ENCODE measurements at places on chromosomes 16 and 17.

GRCh38 chr17:81884968-81885367 lies 6.4 kb downstream of the ALYREF start:
- DNase-seq = no peak

- DNase-seq = peak; percentile 84
Measured at GRCh38 chr17:48618256-48618896, 3.3 kb upstream of the HOXB8 start.

DNA sequence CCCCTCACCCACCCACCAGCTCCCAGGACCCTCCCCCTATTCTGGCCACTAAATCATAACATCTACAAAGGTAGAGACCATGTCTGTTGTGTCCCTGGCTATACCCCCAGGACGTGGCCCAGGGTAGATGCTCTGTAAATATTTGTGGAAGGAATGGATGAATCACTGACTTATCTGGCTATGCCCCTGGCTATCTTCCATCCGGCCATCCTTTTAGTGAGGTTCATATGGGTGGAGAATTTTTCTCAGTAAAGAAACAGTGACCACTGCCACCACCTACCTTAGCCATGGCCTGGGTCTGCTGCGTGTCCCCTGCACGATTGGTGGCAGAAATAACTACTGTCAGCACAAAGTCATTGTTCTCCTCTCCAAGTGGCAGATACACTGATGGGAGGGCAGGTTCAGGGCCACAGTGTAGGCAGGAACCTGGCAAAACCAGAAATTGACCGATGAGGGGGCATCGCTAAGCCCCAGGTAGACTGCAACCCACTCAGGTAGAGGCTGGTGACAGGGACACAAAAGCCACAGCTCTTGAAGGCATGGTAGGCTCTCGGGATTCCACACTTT lies 63.1 kb upstream of the BCO1 start:
- DNase-seq = no peak

GRCh38 chr17:10127819-10128425 lies 70.5 kb downstream of the GAS7 start:
- DNase-seq = no peak

GRCh38 chr16:56347166-56347565 lies 78.2 kb downstream of the AMFR start:
- no peak for DNase-seq

GRCh38 chr17:4147751-4148310 lies 4.8 kb downstream of the CYB5D2 start:
- DNase-seq = no peak

DNA sequence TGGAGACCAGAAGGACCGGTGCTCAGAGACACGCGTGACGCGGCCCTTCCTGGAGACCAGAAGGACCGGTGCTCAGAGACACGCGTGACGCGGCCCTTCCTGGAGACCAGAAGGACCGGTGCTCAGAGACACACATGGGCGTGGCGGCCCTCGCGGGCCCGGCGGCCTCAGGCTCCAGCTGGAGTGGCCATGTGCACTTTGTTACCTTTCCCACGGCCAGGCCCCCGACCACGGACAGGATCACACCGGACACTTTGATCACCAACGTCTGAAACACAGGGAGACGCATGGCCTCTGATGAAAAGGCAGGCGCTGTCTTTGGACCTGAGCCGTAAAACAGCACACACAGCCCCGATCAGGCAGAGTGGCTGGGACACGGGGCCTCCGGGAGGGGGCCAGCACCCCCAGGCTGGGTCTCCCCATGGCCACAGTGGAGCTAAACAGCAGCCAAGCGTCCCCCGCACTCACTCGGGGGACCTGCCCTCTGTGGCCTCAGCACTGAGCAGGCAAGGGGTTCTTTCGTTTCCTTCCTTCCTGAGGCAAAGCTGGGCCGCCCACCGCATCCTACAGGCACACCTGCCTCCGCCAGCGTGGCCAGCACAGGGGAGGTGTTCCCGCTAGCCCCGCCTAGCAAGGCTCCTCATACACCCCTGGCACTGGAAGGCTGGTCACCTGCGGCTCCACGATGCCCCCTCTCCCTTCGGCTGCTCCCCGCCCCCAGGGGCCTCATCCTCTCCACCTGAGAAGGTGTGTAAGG lies 13.3 kb upstream of the CCDC154 start:
- DNase-seq = no peak

- no peak for DNase-seq
Measured at GRCh38 chr16:29958756-29959155, 3.1 kb upstream of the TMEM219 start.

DNA sequence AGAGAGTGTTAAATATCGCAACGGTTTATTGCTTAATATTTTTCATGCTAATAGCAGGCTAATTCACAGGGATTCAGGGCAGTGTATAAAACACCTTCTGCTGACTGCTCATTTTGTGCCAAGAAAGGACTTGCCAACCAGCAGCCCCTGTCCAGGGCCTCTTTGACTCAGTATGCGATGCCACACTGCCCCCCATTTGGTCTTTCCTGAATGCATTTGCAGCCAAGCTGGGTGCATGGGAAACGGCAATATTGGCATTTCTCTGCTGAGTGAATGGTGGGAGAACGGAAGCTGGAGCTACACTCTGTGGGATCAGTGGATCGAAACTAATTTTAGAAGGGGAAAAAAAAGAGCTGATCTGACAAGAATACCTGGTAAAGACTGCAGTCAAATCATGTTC lies 152.9 kb upstream of the C16orf82 start:
- DNase-seq = no peak
